ENCODE measurements at places on chromosomes 6 and 20. TPM values are rescaled to one million over a fixed set of nuclear protein-coding genes. Genes with fewer than 3 reads are reported as not detected.

The TRDN gene
- total RNA-seq: not detected

The MTFR2 gene
- 6.0 TPM for total RNA-seq

The OPN5 gene
- total RNA-seq: not detected

The SYTL3 gene
- 3.2 TPM for total RNA-seq

The KHDRBS2 gene
- not detected for total RNA-seq

The CFAP206 gene
- total RNA-seq: 0.29 TPM

The KIF25 gene
- total RNA-seq: 0.71 TPM

The RNF39 gene
- not detected for total RNA-seq

The ABHD16B gene
- not detected for total RNA-seq

The FOXS1 gene
- total RNA-seq: not detected

The TASP1 gene
- 6.6 TPM for total RNA-seq

The SLC52A3 gene
- total RNA-seq: not detected

The HTR1B gene
- total RNA-seq: 8.2 TPM

The SNAP91 gene
- not detected for total RNA-seq

The LINC00237 gene
- not detected for total RNA-seq

The C20orf204 gene
- total RNA-seq: not detected

The SYNCRIP gene
- 55.9 TPM for total RNA-seq

The OPRM1 gene
- not detected for total RNA-seq

Measured in myometrial cell (primary cell).